ENCODE measurements at places on chromosomes 7 and 10.

DNA sequence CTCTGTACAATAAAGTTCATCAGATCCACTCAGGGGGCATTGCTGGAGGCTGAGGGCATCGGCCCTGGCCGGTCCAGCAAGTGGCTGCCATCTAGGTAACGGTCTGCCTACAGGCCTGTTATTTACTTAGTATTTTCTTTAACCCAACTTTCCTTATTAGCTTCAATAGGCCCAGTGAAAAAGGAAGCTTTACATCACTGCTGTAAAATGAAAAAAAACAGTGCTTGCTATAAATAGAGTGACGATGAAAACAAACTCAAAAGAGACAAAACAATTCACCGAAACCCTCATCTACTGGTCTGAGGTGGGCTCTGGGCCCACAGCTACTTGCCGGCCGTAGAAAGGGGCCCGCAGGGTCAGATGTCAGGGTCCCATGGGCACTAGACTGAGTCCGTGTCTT is 192.5 kb downstream of the ELFN1 start:
- no peak for DNase-seq

DNA sequence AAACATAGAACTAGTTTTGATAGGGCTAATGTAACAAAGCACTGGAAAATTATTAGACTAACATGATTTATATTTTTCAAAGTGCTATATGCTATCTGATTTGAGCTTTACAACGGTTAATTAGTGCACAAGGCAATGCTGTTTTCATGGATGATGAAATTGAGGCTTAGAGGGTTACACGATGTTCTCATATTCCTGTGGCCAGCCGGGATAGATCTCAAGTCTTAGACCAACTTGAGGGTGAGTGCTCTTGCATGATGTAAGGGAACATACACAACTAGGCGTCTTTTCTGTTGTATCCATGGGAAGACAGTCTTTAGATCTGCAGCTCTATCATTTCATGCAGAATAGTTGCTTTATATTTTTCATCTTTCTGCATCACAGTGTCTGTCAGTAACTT is 4.1 kb downstream of the PRPF18 start:
- DNase-seq, result no peak

DNA sequence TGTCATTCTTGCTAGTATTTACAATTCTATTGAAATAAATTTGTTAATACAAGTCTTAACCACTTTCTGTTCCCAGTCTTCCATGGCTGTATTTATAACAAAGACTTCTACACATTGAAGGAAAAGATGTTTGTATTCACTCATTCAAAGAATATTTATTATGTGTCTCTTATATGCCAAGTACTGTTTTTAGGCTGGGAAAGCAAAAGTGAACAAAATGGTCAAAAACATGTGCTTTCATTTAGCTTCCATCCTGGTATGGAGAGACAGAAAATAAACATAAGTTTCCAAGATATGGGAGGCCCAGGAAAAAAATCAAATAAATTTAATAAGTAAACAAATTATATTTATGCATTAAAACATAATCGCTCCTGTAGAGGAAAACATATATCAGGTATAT is 22.9 kb downstream of the CPED1 start:
- no peak for DNase-seq

DNA sequence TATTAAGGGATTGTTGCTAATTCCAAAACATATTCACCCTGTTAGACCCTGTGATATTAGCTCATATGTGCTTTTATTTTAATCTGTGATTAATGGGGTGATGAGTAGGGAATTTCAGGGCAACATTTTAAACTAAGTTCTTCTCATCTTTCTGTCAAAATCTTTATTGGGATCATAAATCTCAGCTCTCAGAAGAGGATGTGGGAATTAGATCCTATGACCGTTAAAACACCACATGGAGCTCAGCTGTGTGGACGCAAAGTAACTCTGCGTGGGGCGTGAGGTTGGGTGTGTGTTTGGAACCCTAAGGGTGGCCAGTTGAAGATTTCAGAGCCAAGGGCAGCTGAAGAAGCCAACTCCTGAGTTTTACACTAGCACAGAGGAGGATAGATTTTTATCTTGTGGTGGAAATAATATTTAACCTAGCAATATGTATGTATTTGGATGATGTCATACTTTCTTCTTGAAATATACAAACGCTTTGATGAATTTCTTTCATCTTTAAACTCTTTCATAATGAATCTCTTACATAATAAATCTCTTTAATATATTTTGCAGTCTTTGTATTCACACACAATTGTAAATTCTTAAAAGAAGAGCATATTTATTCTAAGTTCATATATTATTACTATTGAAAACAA is 64.4 kb downstream of the EPDR1 start:
- no peak for DNase-seq

- DNase-seq, result no peak
Measured at GRCh38 chr10:103058034-103058433, 135.0 kb downstream of the NT5C2 start.

- no peak for DNase-seq
Measured at GRCh38 chr7:107898997-107899594, 8.1 kb downstream of the DLD start.

DNA sequence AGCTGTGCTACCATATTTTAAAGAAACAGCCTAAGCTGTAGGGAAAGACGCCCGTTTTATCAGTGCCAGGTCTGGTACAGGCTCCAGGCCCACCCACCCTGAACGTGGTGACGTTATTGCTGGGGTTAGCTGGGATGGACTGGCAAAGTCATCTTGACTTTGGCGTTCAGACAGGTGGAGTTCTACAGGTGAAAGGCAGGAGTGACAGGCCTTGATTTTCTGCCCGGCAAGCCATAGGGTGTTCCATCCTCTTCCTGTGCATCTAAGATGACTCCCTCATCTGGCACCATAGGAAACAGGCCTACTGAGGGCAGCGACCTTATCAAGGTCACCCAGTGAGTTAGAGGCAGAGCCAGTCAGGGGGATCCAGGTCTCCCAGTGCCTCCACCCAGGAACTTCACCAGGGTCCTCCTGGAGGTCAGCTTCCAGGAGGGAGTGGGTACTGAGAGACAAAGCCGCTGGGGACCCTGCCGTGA is 41.6 kb downstream of the HK1 start:
- no peak for DNase-seq

DNA sequence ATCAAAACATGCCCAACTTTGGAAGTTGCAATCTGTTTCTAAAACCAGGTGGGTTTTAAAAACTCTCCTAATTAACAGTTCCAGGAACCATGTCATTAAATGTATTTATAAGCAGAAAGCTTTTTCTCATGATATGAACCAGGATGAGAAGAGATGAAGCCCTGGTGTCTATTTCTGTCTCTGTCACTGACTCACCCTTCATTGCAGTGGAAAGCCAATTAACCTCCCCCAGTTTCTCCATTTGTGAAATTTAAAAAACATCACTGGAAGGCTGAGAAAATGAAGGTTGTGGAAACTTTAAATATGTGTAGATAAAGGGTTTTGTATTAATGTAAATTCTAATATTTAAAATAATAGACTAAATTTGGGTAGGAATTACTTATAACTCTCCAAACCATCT is 1088.0 kb downstream of the SORCS1 start:
- DNase-seq, result no peak

DNA sequence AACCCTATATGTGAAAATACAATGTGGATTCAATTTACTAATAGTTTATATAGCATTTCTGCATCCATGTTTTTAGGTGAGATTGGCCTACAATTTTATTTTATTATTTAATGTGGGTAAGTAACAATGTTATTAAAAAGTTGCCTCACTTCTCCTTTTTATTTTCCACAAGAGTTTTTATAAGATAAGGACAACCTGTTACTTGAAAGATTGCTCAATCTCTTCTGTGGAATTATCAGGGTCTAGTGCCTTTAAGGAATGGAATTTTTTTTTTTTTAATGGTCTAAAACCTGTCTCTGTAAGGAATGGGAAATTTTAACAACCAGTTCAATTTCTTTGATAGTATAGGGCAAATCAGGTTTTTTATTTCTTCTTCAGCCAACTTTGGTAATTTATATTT is 53.9 kb upstream of the RAB18 start:
- DNase-seq, result no peak

GRCh38 chr10:29994811-29995210 is 64.6 kb downstream of the JCAD start:
- DNase-seq, result no peak

DNA sequence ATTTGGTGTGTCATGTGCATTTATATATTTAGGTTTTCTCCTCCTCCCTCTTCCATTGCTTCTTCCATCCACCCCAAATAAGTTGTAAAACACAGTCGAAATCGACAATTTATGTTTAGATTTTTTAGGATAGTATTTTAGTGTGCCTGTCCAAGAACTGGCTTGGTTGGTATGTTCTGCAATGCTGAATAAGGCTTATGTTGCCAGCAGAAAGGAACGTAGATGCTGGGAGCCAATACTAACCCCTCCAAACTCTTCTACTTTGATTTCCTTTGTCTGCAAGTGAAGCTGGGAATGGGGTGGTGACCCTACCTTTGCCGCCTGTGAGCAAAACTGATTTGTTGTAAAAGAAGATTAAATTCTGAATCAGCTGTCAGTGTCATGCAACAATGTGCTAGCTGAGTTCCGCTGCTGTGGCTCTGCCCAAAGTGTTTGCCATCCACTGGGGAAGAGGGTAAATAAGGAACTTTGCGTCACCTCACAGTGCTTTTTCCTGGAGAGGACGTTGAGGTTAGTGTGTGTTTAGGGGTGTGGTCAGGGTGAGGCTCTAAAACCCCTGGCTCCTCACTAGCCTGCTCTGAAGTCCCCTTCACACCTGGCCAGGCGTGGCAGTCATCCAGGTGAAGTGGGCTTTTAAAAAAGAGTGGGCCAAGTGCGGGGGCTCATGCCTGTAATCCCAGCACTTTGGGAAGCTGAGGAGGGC is 44.4 kb downstream of the TACC2 start:
- no peak for DNase-seq

GRCh38 chr7:37208528-37208927 is 240.1 kb downstream of the ELMO1 start:
- peak; percentile 73 for DNase-seq

DNA sequence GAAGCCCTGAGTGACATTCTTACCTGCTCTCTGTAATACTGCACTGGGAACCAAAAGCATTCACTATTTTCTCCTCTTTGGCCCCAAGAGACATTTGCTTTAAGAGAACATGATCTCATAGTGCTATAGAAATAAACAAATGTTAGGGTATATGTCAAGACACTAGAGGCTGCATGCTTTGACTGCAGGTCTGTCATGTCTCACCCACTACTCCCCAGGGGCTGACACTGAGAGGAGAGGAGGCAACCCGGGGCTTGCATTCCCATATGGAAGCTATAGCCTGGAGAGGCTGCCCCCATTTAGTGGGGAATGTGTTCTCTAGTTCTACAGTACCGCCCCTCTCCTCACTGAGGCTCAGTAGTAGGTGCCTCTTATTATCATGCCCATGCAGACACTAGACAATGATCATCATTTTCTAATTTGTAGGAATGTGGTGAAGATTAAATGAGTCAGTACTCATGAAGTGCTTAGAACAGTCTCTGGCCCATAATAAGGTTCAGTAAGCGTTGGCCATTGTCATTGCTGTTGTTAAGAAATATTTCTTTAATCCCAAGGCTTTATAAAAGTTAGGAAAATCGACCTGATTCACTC is 4.9 kb upstream of the SLF2 start:
- no peak for DNase-seq

GRCh38 chr10:19144206-19144605 is 95.6 kb downstream of the MALRD1 start:
- no peak for DNase-seq

DNA sequence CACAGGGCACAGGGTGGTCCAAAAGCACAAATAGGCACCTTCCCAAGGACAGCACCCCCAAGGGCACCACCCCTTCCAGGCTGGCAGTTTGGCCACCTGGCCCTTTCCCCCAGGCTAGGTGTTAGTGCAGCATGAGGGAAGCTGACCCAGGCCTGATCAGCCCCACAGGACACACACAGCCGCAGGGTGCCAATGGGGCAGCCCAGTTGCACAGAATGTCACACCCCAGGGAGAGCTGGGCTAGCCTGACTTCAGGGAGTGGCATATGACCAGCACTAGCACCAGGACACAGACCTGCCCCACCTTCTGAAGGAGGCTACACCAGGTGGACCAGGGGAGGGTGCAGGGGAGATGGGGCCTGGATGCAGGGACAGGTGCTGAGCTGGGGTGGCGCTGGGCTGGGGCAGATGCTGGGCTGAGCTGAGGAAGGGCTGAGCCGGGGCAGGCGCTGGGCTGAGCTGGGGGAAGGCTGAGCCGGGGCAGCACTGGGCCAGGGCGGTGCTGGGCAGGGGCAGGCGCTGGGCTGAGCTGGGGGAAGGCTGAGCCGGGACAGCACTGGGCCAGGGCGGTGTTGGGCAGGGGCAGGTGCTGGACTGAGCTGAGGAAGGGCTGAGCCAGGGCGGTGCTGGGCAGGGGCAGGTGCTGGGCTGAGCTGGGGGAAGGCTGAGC is 3.9 kb upstream of the ADAM8 start:
- no peak for DNase-seq

DNA sequence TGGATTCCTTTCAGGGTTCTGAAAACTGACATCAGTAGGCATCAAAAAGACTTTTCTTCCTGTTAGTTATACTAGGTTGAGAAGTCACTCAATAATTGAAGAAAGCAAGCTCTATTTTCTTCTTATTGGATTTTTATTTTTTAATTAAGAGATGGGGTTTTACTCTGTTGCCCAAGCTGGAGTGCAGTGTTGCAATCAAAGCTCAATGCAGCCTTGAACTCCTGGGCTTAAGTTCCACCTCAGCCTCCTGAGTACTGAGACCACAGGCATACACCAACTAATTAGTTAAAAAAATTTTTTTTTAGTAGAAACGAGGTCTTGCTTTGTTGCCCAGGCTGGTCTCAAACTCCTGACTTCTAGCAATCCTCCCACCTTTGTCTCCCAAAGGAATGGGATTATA is 28.0 kb downstream of the PIP4K2A start:
- DNase-seq, result no peak

DNA sequence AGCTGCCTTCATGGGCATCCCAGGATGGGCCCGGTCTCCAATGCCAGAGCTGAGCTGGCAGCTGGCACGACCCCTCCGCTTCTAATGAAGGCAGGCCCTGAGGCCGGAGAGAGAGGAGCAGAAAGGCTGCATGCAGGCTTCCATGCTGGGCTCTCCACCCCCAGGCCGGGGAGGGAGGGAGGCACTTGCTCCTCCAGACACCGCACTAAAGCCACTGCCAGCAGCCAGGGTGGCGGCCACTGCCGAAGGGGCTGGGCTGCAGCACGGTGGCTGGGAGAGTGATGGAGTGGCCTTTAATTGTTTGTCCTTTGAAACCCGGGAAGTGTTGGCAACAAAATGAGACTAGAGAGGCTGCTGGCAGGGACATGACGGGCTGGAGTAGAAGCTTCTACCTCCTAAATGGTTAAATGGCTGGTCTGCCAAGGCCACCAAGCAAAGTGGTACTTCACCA is 236.5 kb downstream of the SKAP2 start:
- no peak for DNase-seq

GRCh38 chr7:35256256-35257175 is 2.6 kb upstream of the TBX20 start:
- no peak for DNase-seq

DNA sequence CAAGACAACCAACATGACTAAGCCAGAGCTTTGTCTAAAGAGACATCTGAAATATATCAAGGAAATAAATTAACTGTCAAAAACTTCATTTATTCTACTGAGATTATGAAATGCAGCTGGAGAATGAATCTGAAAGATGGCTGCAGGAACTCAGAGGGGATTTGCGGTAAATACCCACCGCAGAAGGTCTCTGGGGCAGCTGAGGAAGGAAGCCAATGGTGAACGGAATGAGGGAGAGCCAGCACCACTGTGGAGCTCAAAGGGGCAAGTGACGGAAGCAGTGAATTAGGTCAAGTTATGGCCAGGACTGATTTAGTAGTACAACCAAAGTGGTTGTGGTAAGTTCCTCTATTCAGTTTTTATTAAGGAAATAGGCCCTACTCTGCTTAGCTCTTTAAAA is 215.3 kb upstream of the GLI3 start:
- DNase-seq, result no peak

GRCh38 chr10:132907821-132908620 is 34.3 kb downstream of the CFAP46 start:
- DNase-seq, result no peak

Data from dermis blood vessel endothelial cell (primary cell).